Progenitor cell of endocrine pancreas (in vitro differentiated cells): ENCODE measurements at places on chromosomes 11 and 22. TPM values are rescaled to one million over a fixed set of nuclear protein-coding genes. Genes with fewer than 3 reads are reported as not detected.

FOLR1 gene
- total RNA-seq, result 5.6 and 6.4 TPM in 2 replicates

DNA sequence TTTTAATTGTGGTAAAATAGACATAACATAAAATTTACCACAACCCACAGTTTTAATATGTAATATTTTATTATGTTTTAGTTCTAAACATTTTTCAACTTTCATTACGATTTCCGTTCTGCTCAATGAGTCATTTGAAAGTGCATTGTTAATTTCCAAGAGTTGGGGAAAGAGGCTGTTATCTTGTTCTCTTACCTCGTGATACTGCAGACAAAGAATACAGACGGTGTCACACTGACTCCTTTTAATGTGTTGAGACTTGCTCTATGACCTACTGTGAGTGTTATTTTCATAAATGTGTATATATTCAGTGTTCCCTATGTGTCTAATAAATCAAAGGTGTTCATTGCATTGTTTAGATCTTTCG is 10.8 kb upstream of the RAC2 start:
- no peak for DNase-seq
- no peak overlapping the region for H3K4me3 ChIP-seq
- H3K4me1 ChIP-seq, result peaks cover 18% of the 10 kb centered on the region

DNA sequence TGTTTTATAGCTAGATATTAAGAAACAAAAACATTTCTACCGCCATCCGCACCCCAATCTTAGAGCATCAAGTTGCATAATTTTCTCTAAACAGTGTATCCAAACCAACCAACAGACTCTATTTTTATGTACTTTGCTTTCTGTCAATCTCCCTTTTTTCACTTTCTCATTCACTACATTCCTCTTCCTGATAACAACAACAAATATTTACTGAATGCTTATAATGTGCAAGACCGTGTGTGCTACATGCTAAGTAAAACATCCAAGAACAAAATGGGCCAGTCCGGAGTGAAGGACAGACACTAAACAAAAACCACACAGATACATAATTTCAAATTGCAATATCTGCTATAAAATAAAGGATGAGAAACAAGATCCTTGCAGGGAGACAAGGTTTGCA is 38.6 kb upstream of the SOX6 start:
- H3K4me1 ChIP-seq, result peaks cover 34% of the 10 kb centered on the region
- H3K4me3 ChIP-seq, result peak overlapping the region; percentile 22
- no peak for DNase-seq
- H3K27ac ChIP-seq, result peak overlapping the region; percentile 10

- peaks cover 24% of the 10 kb centered on the region for H3K27me3 ChIP-seq
- H3K4me1 ChIP-seq, result no peaks in the 10 kb centered on the region
- no peak overlapping the region for H3K27ac ChIP-seq
- no peak for DNase-seq
- no peaks in the 10 kb centered on the region for H3K36me3 ChIP-seq
- no peak overlapping the region for H3K4me3 ChIP-seq
Observed at GRCh38 chr22:44184006-44184405, 3.3 kb downstream of the PARVG start.

VSIG2 gene
- total RNA-seq, result 1.8 and 2.6 TPM in 2 replicates

GRCh38 chr11:100525635-100526034 is 161.5 kb upstream of the ARHGAP42 start:
- H3K27ac ChIP-seq, result no peak overlapping the region
- H3K27me3 ChIP-seq, result no peaks in the 10 kb centered on the region
- no peaks in the 10 kb centered on the region for H3K4me1 ChIP-seq
- no peak for DNase-seq

ARHGAP8 gene
- total RNA-seq, result 100 and 105 TPM in 2 replicates

- H3K4me3 ChIP-seq, result no peak overlapping the region
- no peaks in the 10 kb centered on the region for H3K36me3 ChIP-seq
- no peak for DNase-seq
- H3K27me3 ChIP-seq, result no peaks in the 10 kb centered on the region
- no peak overlapping the region for H3K27ac ChIP-seq
Observed at GRCh38 chr11:859394-860131, 16.9 kb downstream of the TSPAN4 start.

DNA sequence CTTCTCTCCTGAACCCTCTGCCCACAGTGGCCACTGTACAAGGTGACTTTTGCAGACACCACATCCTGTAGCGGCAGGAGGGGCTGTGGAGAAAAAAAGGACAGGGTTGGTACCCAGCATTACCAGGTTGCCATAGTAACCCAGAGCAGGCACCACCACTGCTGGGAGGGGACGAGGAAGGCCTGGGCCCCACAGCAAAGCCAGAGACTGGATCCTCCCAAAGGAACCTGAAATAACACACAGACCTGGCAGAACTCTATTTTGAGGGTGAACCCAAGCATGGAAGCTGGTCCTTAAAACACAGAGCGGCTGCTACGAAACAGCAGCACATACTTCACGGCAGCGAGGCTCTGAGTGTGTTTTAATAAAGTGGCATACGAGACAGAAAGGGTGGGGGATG is 380.6 kb downstream of the CTTN start:
- no peak for DNase-seq
- H3K27me3 ChIP-seq, result no peaks in the 10 kb centered on the region

GRCh38 chr11:7485186-7486097 is at the start of gene OLFML1:
TSS of gene OLFML1 (plus strand) at chr11:7485506. CDS start at chr11:7485876, 370 bp downstream.
- H3K27ac ChIP-seq, result no peak within 1 kb of the TSS
- H3K4me1 ChIP-seq, result peaks cover 9% of the 10 kb centered on the region
- H3K4me3 ChIP-seq, result no peak within 1 kb of the TSS
- no peaks in the 10 kb centered on the region for H3K27me3 ChIP-seq

GRCh38 chr11:64088162-64089026 is 52.7 kb downstream of the FLRT1 start:
- H3K4me1 ChIP-seq, result peaks cover 19% of the 10 kb centered on the region
- no peaks in the 10 kb centered on the region for H3K36me3 ChIP-seq
- DNase-seq, result no peak
- H3K27me3 ChIP-seq, result peaks cover 6% of the 10 kb centered on the region
- H3K27ac ChIP-seq, result no peak overlapping the region

INPP5J gene
- 14.8 and 17.9 TPM in 2 replicates for total RNA-seq

- no peaks in the 10 kb centered on the region for H3K27me3 ChIP-seq
- H3K4me3 ChIP-seq, result no peak overlapping the region
- no peak overlapping the region for H3K27ac ChIP-seq
- H3K36me3 ChIP-seq, result peaks cover 13% of the 10 kb centered on the region
- DNase-seq, result no peak
Observed at GRCh38 chr11:12520054-12520453, 142.7 kb downstream of the PARVA start.

DNA sequence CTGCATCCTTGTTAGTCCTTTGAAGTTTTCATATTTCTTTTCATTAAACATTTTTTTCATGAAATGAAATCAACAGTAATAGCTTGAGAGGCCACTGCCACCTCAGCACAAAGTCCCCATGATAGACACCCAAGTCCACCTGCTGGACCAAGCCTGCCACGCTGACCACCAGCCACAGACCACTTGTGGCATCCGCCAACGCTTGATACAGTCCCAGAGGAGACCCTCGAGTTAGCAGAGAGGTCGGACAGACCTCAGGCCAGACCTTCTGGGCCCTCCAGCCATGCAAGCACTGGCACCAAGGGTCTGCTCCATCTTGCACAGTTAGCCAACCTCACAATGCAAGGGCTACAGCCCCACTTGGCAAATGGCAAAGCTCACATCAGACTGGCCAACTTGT is 91.8 kb upstream of the RTL6 start:
- H3K4me3 ChIP-seq, result no peak overlapping the region
- no peaks in the 10 kb centered on the region for H3K36me3 ChIP-seq
- H3K27ac ChIP-seq, result no peak overlapping the region
- no peak for DNase-seq
- peaks cover under 1% of the 10 kb centered on the region for H3K4me1 ChIP-seq
- H3K27me3 ChIP-seq, result peaks cover 31% of the 10 kb centered on the region

GRCh38 chr22:19525116-19525660 is 978 bp upstream of the CLDN5 start:
- no peaks in the 10 kb centered on the region for H3K36me3 ChIP-seq
- peaks cover 3% of the 10 kb centered on the region for H3K4me1 ChIP-seq

DNA sequence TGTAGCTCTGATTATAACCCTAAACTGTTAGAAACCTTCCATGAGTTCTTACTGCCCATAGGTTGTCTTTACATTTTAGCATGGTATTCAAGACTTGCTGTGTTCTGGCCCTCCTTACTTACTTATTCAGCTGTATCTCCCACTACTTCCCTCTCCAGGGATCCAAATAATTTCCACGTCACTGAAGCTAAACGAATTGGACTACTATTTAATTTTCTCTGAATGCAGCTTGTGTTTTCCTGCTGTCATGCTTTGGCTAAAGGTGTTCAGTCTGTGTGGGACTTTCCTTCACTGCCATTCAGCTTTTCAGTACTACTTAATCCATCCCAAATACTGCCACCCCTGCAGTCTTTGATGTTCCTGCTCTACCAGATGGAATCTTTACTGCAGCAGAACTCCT is 88.3 kb downstream of the UVRAG start:
- no peak overlapping the region for H3K27ac ChIP-seq
- no peak for DNase-seq
- no peaks in the 10 kb centered on the region for H3K4me1 ChIP-seq

DNA sequence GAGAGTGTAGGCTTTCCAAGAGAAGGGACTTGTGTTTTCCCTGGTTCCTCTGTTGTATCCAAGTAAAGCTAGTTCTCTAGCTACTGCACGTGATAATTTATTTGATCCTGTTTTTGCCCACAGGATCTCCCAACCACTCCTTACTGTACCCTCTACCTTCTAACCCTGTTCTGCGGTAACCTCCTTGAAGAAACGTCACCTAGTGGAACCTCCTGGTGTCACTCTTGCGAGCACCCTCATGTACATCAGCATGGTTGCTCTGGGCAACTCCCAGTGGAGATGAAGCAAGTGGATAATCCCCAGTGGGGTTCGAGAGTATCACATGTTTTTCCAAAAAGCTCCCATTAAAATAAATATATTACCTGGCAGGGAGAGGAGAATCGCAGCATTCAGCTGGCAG is 108.9 kb upstream of the CLMP start:
- H3K27ac ChIP-seq, result no peak overlapping the region
- peaks cover 63% of the 10 kb centered on the region for H3K27me3 ChIP-seq
- H3K36me3 ChIP-seq, result no peaks in the 10 kb centered on the region
- no peak overlapping the region for H3K4me3 ChIP-seq

GRCh38 chr22:49570032-49570848 is 257.4 kb downstream of the BRD1 start:
- no peak overlapping the region for H3K4me3 ChIP-seq
- no peaks in the 10 kb centered on the region for H3K4me1 ChIP-seq
- no peaks in the 10 kb centered on the region for H3K36me3 ChIP-seq
- H3K27ac ChIP-seq, result no peak overlapping the region

- H3K36me3 ChIP-seq, result no peaks in the 10 kb centered on the region
- H3K27me3 ChIP-seq, result no peaks in the 10 kb centered on the region
Observed at GRCh38 chr11:84384731-84385130, 1098.6 kb upstream of the CCDC90B start.

PTGDR2 gene
- total RNA-seq, result 2.0 and 2.2 TPM in 2 replicates

DNA sequence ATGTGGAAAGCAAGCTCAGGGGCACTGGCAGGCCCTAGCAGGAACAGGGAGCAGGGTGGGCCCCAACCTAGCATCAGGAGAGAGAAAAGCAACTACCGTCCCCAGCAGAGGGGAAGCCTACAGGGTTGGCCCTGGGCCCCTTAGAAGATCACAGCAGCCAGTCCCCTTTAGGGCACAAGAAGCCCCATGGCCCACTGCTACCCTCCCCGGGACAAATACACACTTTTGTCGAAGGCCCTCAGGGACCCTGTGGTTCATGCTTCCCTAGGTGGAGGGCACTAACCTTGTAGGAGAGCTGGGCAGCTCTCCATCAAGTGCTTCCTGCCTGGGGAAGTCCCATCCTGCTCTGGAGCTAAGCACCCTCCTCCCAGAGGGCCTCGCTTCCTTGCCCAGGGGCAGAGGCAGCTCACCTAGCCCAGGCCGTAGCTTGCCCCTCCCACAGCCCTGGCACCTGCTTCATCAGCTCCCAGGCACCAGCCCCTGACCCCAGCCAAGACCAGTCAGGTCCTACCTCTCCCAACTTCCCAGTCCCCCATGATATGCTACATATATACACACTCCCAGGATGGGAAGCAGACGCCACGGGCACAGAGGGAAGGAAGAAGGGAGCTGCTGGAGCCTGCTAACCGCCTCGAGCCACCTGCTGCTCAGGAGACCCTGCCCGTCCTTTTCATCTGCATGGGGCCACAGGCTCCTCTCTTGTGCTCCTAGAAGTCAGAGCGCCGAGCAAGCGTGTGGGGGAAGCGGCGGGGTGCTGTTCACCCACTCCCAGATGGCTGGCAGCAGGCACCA is 20.1 kb downstream of the SUN2 start:
- H3K36me3 ChIP-seq, result peaks cover 11% of the 10 kb centered on the region
- peaks cover 3% of the 10 kb centered on the region for H3K4me1 ChIP-seq
- DNase-seq, result no peak
- no peak overlapping the region for H3K27ac ChIP-seq
- H3K4me3 ChIP-seq, result no peak overlapping the region

- H3K27ac ChIP-seq, result no peak overlapping the region
- H3K27me3 ChIP-seq, result no peaks in the 10 kb centered on the region
- H3K4me3 ChIP-seq, result no peak overlapping the region
- no peak for DNase-seq
- peaks cover 23% of the 10 kb centered on the region for H3K4me1 ChIP-seq
Observed at GRCh38 chr22:33658775-33659174, 261.5 kb downstream of the LARGE1 start.

TTC17 gene
- total RNA-seq, result 108 and 110 TPM in 2 replicates

- H3K4me1 ChIP-seq, result no peaks in the 10 kb centered on the region
- H3K36me3 ChIP-seq, result no peaks in the 10 kb centered on the region
- DNase-seq, result no peak
- H3K27ac ChIP-seq, result no peak overlapping the region
Observed at GRCh38 chr11:113281052-113281725, 33.2 kb upstream of the TTC12 start.

MAPK8IP1 gene
- total RNA-seq, result 43.0 and 48.1 TPM in 2 replicates

TMPRSS6 gene
- total RNA-seq, result 12.6 and 16.4 TPM in 2 replicates

DNA sequence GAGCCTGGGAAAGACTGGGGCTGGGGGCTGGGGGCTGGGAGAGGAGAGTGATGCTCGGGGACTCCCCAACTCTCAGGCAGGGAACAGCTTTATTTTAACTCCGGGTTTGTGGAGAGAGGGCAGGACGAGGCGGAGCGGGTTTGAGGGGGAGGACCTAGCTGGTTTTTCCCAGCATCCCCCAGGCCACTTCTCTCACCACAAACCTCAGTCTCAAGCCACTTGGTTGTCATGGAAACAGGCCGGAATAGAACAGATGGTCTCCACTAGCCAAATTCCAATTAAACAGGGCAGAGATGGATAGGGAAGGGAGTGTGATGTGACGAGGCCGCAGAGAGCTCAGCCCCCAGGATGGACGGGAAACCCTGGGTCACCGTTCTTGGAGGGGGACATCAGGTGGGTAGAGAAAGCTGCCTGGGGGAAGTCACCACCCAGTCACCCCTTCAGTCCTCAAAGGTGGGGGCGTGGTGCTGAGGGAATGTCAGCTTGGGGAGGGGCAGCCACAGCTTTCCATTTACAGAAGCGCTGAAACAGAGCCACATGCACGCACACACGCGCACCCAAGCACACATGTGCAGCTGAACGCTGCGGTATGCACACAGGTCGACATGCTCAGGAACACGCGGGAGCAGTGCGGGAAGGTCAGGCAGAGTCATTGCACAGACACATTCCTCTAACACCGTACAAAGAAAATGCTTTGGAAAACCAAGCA is 19.2 kb downstream of the NECTIN1 start:
- H3K27ac ChIP-seq, result peak overlapping the region; percentile 44
- H3K4me1 ChIP-seq, result peaks cover 81% of the 10 kb centered on the region
- H3K36me3 ChIP-seq, result peaks cover 2% of the 10 kb centered on the region
- H3K27me3 ChIP-seq, result no peaks in the 10 kb centered on the region

DEUP1 gene
- 1.7 TPM in 2 replicates for total RNA-seq

GRCh38 chr11:21630934-21631478 is 561.9 kb upstream of the ANO5 start:
- no peaks in the 10 kb centered on the region for H3K36me3 ChIP-seq
- H3K4me1 ChIP-seq, result no peaks in the 10 kb centered on the region
- no peaks in the 10 kb centered on the region for H3K27me3 ChIP-seq
- no peak for DNase-seq
- H3K27ac ChIP-seq, result no peak overlapping the region

NRXN2 gene
- total RNA-seq, result 0.17 and 0.60 TPM in 2 replicates
